T-cell (primary cell): ENCODE measurements at places on chromosomes 4 and X.

- no peak for DNase-seq
Observed at GRCh38 chrX:129661369-129661768, 6.6 kb upstream of the APLN start.

- no peak for DNase-seq
Observed at GRCh38 chr4:151930372-151930771, 169.6 kb upstream of the GATB start.

GRCh38 chr4:108345862-108346817 is 177.4 kb upstream of the LEF1 start:
- no peak for DNase-seq

- no peak for DNase-seq
Observed at GRCh38 chrX:23919706-23920320, 12.0 kb downstream of the CXorf58 start.

DNA sequence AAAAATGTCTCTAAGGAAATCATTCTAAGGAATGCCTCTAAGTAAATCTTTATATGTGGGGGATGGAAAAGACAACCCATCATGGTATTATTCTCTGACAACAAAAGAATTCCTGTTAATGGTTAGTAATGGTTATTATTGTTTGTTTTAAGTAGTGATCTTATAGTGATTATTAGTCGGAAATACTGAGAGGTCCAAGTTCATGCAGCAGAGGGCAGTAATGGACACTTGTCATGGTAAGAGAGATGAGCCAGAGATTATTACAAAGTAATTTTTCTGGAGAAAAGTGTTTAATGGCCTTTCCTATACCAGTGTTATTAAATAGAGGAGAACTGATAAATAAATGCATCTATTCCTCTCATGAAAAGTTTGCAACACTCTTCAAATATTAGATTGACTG is 8.1 kb upstream of the DKK2 start:
- DNase-seq: no peak

DNA sequence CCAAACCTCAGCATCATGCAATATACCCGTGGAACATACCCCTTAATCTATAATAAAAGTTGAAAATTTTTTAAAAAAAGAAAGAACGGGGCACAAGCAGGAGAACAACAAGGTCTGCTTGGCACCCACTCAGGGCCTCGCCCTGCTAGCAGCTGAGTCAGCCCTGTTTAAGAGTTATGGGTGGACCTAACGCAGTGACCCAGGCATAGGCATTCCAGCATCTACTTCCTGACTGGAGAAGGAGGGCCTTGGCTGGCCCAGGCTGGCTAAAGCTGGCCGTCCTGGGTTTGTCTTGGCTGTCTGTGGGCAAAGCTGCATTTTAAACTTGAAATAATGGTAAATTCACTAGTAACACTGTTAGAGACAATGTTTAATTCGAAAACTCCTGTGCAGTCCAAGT is 236.7 kb upstream of the PGRMC2 start:
- DNase-seq: no peak

DNA sequence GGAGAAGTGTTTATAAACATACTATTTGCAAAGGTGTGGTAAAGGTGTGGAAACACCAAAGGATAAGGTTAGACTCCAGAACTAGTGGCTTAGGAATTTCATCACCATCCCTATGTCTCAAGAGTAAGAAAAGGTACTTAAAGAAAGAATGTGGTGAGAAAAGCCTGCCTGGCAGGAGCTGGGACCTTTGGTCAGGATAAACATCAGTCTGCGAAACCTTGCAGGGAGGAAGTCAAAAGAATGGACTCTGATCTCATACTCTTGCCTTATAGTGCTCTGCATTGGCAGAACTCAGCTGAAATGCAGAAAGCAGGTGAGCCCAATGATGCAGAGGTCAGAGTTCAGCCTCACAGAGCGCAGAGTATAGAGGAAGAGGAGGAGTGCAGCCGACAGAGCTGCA is 97.2 kb upstream of the NR3C2 start:
- no peak for DNase-seq
